Stimulated activated CD4-positive, alpha-beta T cell treated with anti-CD3 and anti-CD28 coated beads, Interleukin-1b, Interleukin-23, amount 100 ng/mL, for 4 hours (primary cell): ENCODE measurements at places on chromosomes 3 and 15.
A peak's percentile ranks its signal among the peaks of the same experiment; 100 is the strongest.

DNA sequence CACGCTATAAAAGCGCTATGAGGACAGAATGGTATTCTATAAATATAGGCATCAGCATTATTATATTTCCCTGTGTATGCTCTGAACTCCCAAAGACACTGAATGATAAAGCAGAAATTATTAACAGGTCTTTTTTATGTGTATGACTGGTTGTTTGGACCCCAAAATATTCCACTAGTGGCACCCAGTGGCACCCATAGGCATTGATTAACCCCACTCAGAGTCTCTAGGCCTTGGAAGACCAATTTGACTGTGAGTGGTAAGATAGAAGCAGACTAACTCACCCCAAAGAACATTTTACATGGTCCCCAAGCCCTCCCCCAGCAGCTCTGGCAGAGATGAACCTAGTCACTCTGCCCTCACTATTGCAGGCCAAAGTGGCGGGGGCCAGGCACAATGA is 45.4 kb upstream of the UBE2E1 start:
- DNase-seq, result no peak

DNA sequence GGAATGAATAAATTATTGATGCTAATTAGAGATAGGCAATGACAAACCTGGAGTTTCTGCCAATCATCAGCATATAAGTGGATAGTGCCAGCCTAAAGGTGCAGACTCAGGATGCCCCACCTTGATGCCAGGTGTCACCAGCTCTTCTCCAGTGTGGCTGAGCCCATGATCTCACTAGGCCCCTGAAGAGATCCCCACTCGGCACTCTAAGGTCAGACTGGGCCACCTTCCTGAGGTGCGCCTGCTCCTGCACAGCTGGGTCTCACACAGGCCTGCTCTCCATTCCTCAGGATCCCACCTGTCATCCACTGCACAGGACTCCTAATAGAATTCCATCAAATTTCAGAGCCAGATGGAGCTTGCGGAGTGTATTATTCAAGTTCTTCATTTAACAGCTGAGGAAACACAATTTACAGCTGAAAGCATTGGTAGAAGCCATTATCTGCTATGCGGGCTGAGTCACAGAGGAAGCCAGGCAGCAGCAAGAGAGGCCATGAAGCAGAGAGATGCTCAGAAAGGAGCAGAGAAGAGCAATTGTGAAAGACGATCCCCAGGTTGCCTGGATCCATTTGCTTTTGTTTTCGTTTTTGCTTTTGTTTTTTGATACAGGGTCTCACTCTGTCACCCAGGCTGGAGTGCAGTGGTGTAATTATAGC is 25.1 kb upstream of the FSTL1 start:
- no peak for DNase-seq

- peak; percentile 63 for DNase-seq
Measured at GRCh38 chr3:157159037-157159761, 748 bp downstream of the CCNL1 start.

DNA sequence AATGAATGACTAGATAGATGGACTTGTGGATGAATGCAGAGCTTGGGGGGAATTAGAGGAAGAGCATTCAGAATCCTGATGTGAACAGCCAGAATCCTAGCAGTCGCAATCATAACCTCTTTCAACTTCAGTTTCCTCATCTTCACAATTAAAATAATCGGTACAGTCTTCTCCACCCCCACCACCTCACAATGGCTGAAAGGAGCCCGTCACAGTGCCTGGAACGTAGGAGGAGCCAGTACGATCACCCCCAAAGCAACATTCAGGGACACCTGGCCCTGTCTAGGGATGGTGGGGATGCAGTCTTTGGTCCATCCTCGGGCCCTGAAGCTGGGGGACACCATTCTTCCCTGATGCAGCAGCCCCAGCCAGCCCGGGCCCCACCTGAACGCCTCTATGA is 80.4 kb upstream of the RPL32 start:
- no peak for DNase-seq

GRCh38 chr3:45026957-45027356 is 854 bp downstream of the CLEC3B start:
- no peak for DNase-seq

GRCh38 chr3:48797626-48798025 is 50.0 kb downstream of the PRKAR2A start:
- no peak for DNase-seq

DNA sequence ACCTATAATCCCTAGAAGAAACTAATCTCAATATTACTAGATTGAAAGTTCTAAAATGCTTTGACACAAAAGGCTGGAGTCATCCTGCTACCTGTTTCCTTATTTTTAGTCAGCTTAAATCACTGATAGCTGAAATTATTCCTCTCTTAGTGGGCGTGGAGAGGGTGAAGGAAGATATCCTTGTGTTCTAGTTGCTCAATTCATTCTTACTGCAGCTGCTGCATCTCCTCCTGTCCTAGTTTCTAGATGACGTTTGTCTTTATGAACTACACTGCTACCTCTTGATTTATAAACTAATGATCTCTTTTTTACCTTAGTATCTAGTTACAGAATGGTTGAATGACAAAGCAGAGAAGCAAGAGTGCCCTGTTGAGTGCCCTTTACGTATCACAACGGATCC is 50.7 kb downstream of the SETD5 start:
- no peak for DNase-seq

- DNase-seq, result no peak
Measured at GRCh38 chr15:85035980-85036379, 54.3 kb downstream of the PDE8A start.

GRCh38 chr3:154615471-154615870 is 185.5 kb upstream of the GPR149 start:
- DNase-seq, result no peak

DNA sequence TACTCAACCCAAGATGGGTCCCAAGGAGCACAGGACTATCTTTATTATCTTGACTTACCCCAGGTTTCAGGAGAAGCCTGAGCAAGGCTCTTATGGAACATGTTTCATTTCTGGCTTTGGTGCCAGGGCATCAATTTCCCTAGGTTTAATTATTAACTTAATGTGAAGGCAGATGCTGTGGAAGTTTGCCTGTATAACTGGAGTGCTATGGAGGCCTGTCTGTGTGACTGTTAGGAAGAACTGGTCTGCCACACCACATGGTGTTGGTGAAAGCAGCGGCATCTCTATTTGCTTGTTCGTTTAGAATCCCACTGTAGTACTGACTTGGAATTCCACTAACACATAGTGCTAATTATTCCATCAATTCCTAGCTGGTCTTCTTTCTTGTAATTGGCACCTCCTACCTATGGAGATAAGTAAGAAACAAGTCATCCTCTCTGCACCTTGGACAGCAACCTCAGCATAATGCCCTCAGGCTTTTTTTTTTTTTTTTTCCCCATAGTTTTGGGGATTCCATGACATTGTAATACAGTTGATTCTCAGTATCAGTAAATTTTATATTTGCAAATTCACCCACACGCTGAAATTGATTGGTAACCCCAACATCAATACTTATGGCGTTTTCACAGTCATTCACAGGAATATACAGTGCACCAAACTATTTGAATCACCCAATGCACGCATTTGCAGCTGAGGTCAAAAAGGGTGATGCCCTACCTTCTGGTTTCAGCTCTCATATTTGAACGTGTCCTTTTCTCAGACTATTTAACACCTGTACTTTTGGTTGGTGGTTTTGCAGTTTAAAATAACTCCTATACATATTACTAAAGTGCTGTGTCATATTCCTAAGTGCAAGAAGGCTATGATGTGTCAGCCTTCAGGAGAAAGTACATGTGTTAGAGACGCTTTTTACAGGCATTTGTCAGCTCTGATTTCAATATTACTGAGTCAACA is 772.8 kb upstream of the LMCD1 start:
- DNase-seq, result no peak

DNA sequence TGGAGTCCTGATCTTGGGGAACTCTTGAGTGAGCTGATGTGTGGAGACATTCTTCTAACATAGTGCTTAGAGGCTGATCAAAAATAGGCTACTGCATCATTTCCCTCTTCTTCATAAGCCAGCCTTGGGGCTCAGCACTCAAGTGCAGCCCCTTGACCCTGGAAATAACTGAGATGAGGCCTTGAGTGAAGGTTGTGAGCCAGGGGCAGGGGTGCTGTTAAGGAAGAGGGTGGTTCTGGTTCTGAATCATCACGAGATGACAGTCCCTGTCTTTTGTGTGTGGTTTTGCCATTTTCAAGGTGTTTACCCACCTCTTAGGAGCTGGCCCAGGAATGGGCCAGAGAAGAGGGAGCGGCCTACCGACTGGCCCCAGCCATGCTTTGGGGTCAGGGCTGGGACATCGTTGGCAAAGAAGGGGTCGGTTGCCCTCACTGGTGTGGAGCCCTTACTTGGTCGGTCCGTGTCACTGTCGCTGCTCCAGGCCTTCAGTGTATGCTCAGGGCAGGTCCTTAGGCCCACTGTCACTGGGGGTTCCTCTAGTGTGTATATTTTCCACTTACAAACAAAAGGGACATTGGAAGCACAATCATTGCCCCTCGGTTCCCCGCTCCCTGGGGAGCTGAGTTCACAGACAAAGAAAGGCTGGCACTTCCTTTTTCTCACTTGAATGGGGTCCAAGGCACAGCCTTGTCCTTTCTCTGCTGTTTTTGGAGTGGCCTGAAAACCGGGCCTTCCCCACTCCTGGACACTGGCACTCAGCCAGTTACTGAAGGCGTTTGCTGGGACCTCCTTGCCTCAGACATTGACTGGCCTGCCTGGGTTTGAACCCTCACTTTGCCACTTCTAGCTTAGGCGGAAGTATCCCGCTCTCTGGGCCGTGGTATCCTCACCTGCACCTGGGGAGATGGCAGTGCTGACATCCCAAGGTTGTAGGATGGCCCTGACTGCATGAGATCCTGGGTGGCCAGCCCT is 46.6 kb downstream of the SLC6A6 start:
- DNase-seq, result no peak

DNA sequence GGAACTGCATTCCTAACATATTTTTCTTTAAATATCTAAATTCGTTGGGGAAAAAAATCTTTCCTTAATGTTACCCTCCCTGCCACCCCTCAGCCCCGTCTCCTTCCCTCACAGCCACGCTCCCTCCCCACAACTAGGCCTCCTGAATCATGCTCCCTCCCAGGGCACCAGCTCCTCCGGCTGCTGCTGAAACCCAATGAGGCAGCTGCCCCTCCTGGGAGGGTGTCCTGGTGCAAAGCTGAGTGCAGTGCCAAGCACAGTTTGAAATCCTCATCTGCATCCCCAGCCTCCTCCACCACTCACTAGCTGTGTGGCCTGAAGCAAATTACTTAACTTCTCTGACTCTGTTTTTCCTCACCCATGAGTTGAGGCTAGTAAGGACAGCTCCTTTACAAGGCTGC is 2.7 kb upstream of the NR2E3 start:
- DNase-seq, result no peak
